IMR-90 (cell line): ENCODE measurements at places on chromosomes 2 and 18.

GRCh38 chr2:147016181-147016580 lies 828.6 kb upstream of the ACVR2A start:
- DNase-seq: no peak

- DNase-seq: no peak
Observed at GRCh38 chr2:106581328-106581727, 94.2 kb downstream of the CD8B2 start.

GRCh38 chr18:12911025-12911928 lies 27.2 kb upstream of the PTPN2 start:
- DNase-seq: no peak

- no peak for DNase-seq
Observed at GRCh38 chr2:15826273-15826717, 114.1 kb upstream of the MYCN start.

- DNase-seq: no peak
Observed at GRCh38 chr18:45539491-45539891, 75.8 kb upstream of the SLC14A2 start.

GRCh38 chr2:222582928-222583327 lies 73.0 kb downstream of the FARSB start:
- no peak for DNase-seq

GRCh38 chr18:59220784-59221765 lies 1.1 kb downstream of the GRP start:
- no peak for DNase-seq

- peak; percentile 59 for DNase-seq
Observed at GRCh38 chr2:141611981-141612380, 518.8 kb downstream of the LRP1B start.

DNA sequence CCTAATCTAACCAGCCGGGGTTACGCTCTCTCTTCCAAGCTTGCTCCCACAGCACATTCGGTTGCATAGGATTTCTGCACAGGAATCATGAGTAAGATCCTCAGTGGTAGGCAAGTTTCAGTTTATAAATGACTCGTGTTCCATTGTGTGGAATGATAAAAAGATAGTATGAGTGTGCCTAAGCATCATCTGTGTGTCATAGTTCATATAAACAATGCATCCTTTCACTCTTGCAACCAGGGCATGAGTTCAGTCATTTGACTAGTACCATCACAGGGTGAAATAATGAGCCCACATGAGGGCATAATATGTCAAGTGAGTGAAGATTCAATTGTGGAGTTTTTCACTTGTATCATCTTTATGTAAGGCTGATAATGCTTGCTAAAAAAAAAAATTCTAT lies 417.1 kb upstream of the CDH2 start:
- peak; percentile 41 for DNase-seq

DNA sequence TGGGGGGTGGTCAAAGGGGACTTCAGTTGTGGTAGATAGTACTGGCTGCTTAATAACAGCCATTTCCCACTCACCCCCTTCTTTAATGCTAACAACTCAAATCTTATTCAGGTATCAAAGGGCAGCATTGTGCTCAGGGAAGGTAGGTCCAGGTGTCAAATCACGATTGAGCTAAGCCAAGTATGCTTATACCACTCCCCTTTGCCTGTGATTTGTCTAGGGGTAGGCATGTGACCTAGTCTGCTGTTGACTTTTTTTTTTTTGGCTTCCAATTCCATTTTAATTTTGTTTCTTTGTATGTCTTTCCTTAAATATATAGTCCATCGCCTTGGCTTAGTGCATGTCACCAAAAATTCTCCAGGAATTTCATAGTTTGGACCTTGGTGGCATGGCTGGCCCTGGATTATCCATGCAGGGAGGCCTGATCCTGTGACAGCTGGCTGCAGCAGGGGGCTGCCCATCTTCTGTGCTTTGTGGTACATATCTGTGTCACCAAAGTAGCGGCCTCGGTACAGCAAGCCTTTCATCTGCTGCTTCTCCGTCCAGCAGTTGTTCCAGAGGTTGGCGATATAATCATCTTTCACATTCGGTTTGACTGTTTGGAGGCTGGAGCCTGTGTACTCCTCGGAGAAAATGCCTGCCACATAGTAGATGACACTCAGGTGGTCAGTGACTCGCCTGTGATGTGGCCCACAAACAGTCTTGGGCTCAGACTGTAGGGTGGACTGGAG lies 68.1 kb upstream of the SPRED2 start:
- DNase-seq: no peak

DNA sequence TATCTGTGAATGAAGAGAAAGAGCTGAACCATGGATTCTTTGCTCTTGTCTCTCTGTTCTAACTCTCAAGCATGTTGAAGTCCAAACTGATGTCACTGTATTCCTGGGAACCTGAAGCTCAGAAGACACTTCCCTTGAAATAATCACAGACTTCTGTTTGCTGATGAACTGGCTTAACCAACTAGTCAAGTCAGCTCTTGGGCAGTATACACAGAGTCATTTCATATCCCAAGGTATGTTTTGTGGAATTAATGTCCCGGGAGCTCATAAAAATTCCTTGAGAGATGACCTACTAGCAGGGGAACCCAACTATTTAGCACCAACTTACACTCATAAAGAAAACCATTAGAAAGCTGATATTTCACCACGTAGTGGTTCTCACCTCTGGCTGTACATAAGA lies 156.6 kb downstream of the NR4A2 start:
- DNase-seq: no peak

DNA sequence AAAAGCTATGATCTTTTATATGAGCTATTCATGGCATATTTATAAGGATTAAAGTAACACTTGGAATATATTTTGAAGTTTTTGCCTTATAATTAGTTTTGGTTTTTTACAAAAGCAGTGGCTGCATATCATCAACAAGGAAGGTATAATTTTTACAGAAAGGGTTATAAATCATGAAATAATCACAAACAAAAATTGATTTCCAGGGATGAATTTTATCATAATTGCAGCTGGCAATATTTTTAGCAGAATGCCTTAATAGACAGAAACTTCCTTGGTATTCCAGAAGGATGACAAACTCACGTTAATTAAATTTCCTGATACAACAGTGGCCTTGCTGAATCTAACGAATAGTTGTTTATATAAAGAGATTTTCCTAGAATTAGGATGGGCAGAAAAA lies 260.5 kb upstream of the SLC39A10 start:
- DNase-seq: no peak

DNA sequence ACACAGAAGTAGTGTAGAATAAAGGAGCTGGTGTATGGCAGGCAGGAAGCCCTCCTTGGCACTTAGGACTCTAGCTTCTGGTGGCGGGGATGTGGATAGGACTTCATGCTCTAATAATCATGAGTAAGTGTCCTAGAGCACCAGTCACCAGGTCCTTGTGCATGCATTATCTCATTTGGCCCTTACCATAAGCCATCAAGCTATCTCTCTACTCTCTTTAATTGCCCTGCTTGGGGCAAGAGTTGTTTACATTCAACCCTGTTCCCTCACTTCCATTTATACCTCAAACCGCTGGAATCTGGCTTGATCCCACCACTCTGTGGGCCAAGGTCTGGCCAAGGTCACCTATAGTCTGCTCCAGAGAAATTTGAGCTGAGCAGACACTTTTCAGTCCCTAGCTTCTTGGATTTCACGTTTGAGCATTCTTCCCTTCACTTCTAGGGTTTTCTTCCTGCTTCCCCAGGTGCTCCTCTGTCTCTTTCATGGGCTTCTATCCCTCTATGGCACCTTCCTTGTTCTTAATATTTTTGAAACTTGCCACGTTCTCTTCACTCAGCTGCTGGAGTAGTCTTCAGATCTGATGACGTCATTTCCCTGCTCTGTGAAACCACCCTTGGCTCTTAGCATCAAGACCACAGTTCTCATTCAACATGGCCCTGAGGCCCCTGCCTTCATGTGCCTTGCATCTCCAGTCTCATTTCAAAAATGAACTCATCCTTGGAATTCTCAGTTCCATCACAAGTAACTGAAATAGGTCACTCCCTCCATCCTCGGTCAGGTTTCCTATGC lies 94.9 kb upstream of the GATA6 start:
- no peak for DNase-seq

DNA sequence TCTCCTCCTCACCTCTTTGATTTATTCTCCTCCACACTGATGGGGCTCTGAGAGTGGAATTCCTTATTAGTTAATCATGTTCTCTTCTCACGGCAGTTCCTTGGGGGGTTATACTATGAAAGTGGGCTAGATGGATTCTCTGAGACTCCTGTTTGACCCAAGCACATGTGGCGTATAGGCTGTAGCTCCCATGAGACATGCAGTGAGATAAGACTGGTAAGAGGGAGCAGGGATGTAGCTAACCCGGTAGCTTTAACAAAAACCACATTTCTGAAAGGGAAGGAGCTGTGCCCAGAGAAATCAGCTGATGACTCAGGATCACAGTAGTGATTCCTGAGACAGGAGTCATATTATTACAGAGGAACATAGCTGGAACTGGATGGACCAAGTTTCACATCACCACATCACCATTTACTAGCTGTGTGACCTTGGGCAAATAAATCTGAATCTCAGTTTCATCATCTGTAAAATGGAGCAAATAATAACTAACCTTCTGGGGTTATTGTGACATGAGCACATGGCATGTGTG lies 82.9 kb downstream of the CRIM1 start:
- peak; percentile 99 for DNase-seq

GRCh38 chr2:40642237-40642636 lies 190.3 kb upstream of the SLC8A1 start:
- no peak for DNase-seq

- DNase-seq: no peak
Observed at GRCh38 chr2:208153156-208153555, 7.2 kb upstream of the CRYGB start.

DNA sequence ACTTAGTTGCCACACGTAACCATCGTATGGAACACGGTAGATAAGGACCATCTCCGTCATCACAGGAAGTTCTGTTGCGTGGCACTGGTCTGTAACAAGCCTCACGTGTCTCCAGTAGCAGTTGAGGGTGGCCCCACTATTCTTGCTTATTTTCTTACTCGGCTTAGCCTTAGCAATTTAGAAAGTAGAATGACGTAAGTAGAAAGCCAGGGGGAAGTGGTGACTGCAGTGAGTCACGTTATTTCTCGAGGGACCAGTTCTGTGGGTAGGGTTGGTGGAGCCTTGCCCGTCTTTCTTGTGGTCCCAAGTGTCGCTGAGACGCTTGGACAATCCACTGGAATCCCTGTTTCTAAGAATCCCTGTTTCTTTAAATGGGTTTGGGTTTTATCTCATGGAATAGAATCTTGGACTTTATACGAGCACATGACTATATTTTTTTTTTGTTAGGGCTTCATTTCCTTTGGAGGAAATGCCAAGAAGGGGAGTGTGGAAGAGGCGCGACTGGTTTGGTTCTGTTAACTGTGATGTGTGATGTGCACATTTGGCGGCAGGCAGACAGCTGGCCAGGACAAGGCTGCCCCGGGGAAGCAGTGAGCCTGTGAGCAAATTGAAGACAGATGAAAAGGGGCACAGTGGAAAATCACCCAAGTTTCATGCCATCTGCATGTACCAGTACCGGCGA lies 96.2 kb downstream of the CABLES1 start:
- DNase-seq: peak; percentile 92

DNA sequence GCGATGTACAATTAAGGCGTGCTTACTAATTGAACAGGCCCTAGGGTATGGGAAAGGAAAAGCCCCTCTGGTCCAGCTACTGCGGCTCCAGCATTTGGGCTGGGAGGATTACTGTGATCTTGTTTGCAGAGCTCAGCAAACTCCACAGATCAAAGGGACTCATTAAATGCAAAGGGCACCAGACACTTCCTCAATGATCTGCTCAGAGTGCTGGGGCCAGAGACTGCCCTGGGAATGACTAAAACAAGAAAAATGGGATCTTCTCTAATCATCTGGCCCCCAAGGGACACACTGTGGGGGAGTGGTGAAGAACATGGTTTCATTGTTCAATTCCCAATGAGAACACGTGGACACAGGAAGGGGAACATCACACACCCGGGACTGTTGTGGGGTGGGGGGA lies 85.0 kb downstream of the MARCHF4 start:
- DNase-seq: no peak

- DNase-seq: peak; percentile 96
Observed at GRCh38 chr2:33215299-33215698, 261.1 kb upstream of the RASGRP3 start.

- DNase-seq: no peak
Observed at GRCh38 chr2:218262631-218263586, 2.1 kb downstream of the GPBAR1 start.

DNA sequence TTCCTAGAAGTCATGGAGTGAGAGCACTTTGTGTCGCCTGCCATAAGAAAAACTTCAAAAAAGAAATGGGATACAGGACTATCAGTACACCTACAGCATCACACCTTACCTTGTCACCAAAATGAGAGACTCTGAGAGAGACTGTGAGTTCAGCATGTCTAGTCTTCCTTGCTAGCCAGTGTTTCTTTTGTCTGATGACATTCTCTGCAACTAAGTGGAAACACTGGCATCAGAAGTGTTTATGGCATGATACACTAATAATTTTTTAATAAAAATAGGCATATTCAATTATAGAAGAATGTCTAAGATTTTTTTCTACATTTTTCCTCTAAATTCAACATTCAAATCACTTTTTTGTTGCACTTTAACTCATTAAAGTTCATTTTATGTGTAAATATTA lies 9.0 kb downstream of the RBM43 start:
- no peak for DNase-seq

GRCh38 chr18:30081122-30081521 lies 961.4 kb downstream of the DSC3 start:
- DNase-seq: no peak

DNA sequence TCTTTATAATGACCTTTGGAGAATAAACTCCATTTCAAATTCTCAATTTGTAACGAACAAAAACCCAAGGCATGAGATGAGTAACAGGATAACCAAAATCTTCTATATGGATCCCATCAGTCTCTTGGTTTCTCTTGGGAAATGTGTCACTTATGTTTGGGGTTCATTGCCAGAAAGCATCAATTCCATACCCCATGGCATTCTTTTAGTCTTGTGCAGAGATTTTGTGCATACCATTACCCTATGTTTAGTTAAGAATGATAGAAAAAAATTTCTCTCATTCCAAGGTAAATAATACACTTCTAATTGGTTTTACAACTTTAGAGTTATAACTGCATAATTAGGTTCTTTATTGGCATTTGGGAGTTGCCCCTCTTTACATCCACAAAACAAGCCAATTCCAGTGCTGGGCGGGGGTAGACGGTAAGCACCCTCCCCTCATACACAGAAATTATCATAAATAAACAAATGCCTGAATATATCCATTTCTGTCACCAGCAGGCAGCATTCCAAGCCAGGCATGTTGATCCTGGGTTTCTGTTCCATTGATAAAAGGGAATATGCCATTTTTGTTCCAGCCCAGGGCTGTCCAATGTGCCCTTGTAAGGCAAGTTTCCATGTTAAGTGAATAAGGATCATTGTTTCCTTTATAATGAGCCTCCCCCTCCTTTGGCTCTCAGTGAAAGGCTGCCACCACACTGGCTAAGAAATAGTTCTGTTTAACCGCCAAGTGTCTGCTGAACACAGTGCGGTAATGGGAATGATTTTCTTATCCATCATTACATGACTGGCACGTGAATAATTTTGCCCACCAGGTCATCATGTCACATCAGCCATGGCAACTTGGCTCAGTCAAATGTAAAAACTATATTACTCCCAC lies 680.1 kb upstream of the ZEB2 start:
- peak; percentile 16 for DNase-seq

GRCh38 chr2:219079417-219079816 lies 18.7 kb upstream of the IHH start:
- peak; percentile 62 for DNase-seq

GRCh38 chr2:98935111-98935770 lies 784 bp downstream of the CRACDL start:
- no peak for DNase-seq
